ENCODE measurements at places on chromosomes 12 and 14.

DNA sequence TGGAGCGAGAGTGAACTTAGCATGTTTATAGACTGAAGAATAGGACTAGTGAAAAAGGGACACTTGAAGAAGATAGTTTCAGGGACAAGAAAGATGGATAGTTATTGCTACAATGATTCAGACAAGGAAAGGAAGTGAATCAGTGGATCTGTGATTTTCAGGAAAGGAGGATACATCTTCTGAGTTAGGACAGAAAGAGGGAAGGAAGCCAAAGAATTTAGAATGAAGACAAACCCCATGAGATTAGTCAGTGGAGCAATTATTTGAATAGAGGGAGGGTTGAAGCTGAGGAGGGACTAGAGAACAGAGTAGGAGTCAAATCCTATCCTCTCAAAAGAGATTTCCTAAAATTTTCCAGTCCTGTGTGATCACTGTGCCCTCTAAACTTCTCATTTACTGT, 282.7 kb downstream of the AKAP6 start:
- DNase-seq, result no peak

DNA sequence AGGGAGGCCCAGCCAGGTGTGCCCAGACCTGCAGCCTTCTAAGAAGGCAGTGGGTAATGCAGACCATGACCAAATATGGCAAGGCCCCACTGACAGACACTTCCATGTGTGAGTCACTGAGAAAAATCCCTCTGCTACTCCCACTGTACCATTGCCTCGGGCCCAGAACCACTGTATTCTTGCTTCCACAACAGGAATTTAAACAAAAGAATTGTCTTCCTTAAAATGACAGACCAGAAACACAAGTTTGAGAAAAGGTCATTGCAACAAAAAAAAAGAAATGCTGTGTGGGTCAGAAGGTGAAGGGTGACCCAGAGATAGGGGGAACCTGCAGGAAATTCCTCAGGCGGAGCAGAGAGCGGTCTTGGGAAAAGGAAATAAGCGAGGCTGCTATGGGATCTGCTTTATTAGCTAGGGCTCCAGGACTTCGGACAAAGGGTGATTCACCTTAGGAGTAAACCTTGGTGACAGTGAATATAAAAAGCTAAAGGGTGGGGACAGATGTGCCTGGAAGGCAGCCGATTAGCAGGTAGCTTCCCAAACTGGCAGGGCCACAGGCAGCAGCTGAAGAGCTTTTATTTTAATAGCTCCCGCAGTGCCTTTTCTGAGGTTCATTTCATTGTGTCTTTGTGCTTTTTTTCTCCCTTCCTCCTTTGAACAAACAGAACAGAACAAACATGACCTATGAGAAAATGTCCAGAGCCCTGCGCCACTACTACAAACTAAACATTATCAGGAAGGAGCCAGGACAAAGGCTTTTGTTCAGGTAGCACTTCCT, 185.3 kb upstream of the BCL2L14 start:
- DNase-seq, result no peak

DNA sequence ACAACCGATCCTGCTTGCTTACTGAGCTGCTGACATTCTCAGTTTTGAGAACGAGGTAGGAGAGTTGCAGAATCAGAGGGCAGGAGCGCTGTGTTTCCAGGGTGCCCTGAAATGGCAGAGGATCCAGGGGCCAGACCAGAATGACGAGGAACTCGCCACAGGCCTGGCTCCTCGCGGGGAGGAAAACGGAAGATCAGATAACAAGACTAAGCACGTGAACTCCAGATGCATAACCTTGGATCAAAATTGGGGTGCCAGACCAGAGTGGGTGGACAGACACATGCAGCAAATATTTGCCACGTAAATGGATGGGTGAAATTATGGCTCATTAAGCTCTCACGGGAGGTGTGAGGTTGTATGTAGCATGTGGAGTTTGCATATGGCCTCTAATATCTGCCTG, 46.5 kb downstream of the ELK3 start:
- DNase-seq, result no peak

DNA sequence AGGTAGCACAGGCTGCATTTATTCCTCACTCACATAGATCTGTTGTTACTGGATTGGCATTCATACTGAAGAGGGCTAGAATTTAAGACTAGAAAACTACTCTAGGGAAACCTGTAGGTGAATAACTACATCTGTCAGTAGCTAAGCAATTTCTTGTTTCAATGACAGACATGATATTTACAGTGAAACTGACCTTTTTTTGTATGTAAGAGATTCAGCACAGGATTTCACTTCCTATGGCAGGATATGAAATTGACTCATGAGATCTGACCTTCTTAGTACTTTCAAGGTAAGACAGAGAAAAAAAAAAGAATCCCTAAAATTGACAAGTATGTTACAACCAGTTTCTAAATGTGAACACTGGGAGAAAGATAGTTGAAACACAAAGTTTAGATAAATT, 189.8 kb upstream of the SLC16A7 start:
- DNase-seq, result no peak

All from RPMI8226 (cell line).